ENCODE measurements at places on chromosomes 3 and 15.

GRCh38 chr3:189512039-189512438 is 119.2 kb upstream of the TP63 start:
- no peak for DNase-seq

- no peak for DNase-seq
These were observed 65.4 kb downstream of the IQCH start for GRCh38 chr15:67319961-67320360.

DNA sequence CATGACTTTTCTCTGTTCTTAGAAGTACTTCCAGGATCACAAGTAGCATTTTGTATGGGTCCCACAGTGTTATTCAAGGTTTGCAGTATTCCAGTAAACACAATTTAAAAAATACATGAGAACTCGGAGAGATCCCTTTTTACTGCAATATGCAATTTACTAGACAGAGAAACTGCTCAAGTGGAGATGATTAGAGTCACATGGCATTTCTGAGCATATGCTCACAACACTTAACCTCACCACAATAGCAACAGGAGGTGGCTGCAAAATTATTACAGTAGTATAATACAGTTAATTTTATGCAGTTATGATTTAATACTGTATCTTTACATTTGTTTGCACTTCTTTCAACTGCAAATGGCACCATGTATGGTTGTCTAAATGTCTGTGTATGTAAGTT is 87.5 kb downstream of the PIK3CB start:
- DNase-seq = no peak

DNA sequence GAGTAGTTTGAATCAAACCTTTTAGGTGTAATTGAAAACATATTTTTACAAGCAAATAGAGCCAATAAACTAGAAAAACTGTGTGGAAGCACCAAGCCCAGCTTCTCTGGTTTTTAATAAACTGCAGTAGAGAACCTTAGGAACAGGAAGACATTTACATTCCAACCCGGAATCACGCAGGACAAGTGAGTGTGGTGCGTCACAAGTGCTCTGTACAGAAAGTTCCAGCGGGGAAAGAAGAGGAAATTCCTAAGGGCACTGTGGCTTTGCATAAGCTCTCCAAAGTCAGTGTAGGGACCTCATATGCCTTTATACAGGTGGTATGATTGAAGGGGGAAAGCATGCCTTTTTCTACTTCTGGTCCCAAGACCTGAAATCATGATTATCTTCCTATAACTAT is 21.6 kb downstream of the COL8A1 start:
- DNase-seq = no peak

DNA sequence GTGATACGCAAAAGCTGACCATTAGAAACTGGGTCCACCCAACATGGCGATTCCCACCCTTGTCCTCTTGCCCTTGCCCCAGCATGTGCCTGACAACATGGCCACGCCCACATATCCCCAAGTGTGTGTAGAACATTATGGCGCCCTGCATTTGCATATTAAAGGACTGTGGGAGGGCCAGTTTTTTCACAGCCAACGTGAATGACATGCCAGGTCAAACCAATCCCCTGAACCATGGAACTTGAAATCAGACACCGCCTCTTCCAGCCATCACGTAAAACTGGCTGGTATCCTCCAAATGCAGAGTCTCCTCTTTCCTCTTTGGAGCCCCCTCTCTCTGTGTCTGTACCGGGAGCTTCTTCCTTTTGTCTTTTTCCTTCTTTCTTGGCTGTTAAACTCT is 156.7 kb upstream of the EPHA6 start:
- DNase-seq = no peak

DNA sequence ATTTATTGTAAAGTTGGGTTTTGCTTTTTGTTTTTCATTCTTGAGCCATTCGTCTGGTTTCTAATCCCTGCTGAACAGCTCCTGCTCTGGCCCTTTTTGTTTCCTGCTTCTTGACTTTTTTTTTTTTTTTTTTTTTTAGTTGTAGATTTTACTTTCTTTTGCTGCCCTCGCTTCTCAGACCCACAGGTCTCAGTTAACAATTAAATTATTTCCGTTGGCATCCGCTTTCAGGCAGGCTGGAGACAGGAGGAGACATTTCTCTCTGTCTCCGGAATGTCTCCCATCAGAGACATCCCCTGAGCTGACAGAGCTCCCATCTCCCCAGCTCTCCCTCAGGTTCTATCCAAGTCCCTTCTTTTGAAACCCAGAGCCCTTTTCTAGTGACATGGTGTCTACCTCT is 68.6 kb downstream of the SLC6A6 start:
- DNase-seq = no peak

- DNase-seq = no peak
These were observed 239.1 kb downstream of the MCTP2 start for GRCh38 chr15:94470492-94470891.

DNA sequence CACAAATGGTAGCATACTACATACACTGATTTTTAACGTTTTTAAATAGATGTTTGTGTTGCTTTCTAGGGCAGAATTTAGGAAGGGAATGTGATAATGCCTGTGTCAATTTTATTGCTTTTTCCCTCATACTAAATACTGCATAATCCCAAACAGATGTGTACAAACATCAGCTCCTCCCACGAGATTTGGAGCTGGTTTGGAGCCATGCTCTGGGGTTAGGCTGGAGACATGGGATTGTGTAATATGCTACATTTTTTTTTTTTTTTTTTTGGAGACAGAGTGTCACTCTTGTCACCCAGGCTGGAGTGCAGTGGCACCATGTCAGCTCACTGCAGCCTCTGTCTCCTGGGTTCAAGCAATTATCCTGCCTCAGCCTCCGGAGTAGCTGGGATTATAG is 80.1 kb downstream of the EBLN2 start:
- DNase-seq = no peak

DNA sequence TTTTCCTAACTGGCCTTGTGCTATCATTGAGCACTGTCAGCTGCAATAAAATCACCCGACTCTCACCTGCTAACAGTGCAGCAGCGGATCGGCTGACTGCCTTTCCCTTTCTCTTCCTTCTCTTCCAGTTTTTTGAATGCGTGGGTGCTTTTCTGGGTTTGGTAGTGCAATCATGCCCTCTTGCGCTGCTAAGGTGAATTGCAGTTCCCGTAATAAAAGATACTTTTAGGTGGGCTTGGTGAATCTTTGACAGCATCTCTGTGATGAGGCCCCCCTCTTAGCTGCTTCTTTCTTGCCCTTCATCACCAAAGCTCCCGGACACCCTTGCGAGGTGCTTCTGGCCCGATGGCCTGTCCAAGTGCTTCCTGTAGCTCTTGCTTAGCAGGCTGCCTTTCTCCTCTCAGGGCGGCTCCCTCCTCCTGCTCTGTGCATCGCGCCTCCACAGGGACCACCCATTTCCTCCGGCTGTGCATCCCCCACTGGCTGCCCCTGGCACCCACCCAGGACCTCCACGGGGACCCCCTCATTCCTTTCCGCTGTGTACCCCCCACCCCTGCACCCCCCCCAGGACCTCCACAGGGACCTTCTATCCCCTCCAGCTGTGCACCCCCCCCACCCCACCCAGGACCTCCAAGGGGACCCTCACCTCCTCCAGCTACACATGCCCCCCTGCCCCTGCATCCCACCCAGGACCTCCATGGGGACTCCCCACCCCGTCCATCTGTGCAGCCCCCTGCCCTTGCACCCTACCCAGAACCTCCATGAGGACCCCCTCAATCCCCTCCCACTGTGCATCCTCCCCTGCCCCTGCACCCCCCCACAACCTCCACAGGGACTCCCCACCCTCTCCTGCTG is 50.8 kb upstream of the RPL32 start:
- no peak for DNase-seq

GRCh38 chr3:132726341-132726823 is 4.2 kb upstream of the NPHP3 start:
- DNase-seq = no peak

DNA sequence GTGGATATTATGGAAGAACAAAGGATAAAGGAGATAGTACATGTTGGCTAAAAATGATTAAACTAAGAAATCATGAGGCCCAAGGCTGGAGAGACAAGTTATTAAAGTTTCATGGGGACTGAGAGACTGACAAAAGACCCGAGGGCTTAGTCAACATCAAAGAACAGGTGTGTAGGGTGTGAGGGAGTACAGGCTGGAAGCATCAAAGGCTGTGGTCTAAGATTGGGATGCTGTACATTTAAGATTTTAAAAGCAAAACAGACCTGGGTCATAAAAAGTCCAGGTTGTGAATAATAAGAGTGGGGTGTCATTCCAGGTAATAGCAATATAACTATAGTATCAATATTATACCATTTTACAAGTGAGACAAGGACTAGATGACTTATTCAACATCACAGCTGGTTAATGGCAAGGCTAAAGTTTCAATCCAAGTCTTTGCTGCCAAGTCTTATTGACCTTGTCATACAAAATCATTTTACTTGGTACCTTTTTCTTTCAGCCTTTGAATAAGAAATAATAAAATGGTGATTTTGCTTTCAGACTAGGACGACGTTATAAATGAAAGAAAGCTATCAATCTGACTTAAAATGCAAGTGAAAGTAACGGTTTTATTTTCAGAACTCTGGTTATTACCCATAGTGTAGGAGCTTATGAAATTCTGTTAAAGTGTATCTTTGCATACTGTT is 211.6 kb downstream of the TNIK start:
- no peak for DNase-seq

All from stimulated activated CD4-positive, alpha-beta T cell treated with anti-CD3 and anti-CD28 coated beads, TNF-alpha, amount 100 ng/mL, for 4 hours (primary cell).